Cardiac ventricle fibroblast (primary cell): ENCODE measurements at places on chromosomes 3 and 15. TPM values are rescaled to one million over a fixed set of nuclear protein-coding genes. Genes with fewer than 3 reads are reported as not detected.

The GPR176 gene
- total RNA-seq = 38.0 and 40.3 TPM in 2 replicates

The CFAP100 gene
- total RNA-seq = not detected in 2 replicates

The HES1 gene
- 5.3 and 7.1 TPM in 2 replicates for total RNA-seq

The CHRM5 gene
- 0.06 TPM in 1 of 2 replicates, not detected in the other for total RNA-seq

The RPL39L gene
- 9.3 and 13.2 TPM in 2 replicates for total RNA-seq

The FRMD5 gene
- total RNA-seq = 0.50 and 0.54 TPM in 2 replicates

The ALDH1A2 gene
- 34.0 and 45.0 TPM in 2 replicates for total RNA-seq

The RTP4 gene
- 1.6 and 3.0 TPM in 2 replicates for total RNA-seq

The SLC6A20 gene
- not detected in 2 replicates for total RNA-seq

The IL17RD gene
- total RNA-seq = 1.00 and 1.9 TPM in 2 replicates

The GOLGA6C gene
- total RNA-seq = not detected in 2 replicates

The UACA gene
- 41.1 and 44.5 TPM in 2 replicates for total RNA-seq

The NFKBIZ gene
- total RNA-seq = 11.5 and 16.7 TPM in 2 replicates

The SLC41A3 gene
- total RNA-seq = 35.8 and 39.4 TPM in 2 replicates

The ACKR2 gene
- total RNA-seq = 0.39 and 1.00 TPM in 2 replicates

The GRAMD1C gene
- total RNA-seq = 1.6 and 1.8 TPM in 2 replicates

The SERPINI2 gene
- total RNA-seq = not detected in 2 replicates

The ITPKA gene
- total RNA-seq = 0.78 and 1.1 TPM in 2 replicates

The MGLL gene
- 9.4 and 9.6 TPM in 2 replicates for total RNA-seq

The SMAD6 gene
- 31.4 and 43.7 TPM in 2 replicates for total RNA-seq

The RARRES1 gene
- 26.0 and 46.9 TPM in 2 replicates for total RNA-seq

The ARPIN gene
- total RNA-seq = 7.1 and 7.2 TPM in 2 replicates

The SHF gene
- 2.9 and 3.5 TPM in 2 replicates for total RNA-seq

The SACM1L gene
- total RNA-seq = 18.6 and 21.2 TPM in 2 replicates

The ZNF609 gene
- 15.5 and 16.3 TPM in 2 replicates for total RNA-seq
